ENCODE measurements at places on chromosomes 1 and 21. TPM values are rescaled to one million over a fixed set of nuclear protein-coding genes. Genes with fewer than 3 reads are reported as not detected.

Gene CCDC17
- total RNA-seq, result not detected

Gene NECAP2
- 65.2 TPM for total RNA-seq

Gene KPRP
- total RNA-seq, result not detected

Gene CLEC20A
- not detected for total RNA-seq

Gene ABCA4
- not detected for total RNA-seq

Gene KCNA3
- total RNA-seq, result not detected

Gene TAF12
- 27.3 TPM for total RNA-seq

- no peak for DNase-seq
These were observed 2.2 kb downstream of the NFIA start for GRCh38 chr1:61084491-61085031.

- no peak for DNase-seq
These were observed 239.0 kb upstream of the JUN start for GRCh38 chr1:59022799-59023198.

DNA sequence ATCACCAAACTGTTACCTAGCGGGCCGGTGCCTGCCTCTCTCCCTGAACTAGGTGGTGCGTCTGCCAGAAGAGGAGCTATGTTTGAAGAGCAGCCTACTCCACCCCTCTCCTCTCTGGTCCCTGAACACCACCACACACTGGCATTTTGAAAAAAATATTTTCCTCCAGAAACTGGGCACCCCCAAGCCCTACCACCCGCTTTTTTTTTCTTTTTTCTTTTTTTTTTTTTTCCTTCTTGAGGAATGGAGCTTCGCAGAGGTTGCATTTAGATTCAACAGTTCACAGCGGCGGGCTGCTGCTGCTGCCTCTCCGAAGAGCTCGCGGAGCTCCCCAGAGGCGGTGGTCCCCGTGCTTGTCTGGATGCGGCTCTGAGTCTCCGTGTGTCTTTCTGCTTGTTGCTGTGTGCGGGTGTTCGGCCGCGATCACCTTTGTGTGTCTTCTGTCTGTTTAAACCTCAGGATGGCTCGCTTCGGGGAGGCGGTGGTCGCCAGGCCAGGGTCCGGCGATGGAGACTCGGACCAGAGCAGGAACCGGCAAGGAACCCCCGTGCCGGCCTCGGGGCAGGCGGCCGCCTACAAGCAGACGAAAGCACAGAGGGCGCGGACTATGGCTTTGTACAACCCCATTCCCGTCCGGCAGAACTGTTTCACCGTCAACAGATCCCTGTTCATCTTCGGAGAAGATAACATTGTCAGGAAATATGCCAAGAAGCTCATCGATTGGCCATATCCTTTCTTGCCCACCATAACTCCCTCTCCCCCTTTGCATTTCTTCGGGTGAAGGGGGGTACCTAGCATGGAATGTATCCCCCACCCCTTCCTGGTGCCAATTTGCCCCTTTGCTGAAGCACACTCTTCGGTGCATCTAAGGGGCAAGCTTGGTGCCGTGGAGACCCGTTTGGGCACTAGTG is at the start of gene CACNA1E:
CACNA1E (plus strand) TSS at position 233 of the 911 bp plus-strand sequence; CDS start at position 461, 228 bp downstream.
- DNase-seq, result no peak

DNA sequence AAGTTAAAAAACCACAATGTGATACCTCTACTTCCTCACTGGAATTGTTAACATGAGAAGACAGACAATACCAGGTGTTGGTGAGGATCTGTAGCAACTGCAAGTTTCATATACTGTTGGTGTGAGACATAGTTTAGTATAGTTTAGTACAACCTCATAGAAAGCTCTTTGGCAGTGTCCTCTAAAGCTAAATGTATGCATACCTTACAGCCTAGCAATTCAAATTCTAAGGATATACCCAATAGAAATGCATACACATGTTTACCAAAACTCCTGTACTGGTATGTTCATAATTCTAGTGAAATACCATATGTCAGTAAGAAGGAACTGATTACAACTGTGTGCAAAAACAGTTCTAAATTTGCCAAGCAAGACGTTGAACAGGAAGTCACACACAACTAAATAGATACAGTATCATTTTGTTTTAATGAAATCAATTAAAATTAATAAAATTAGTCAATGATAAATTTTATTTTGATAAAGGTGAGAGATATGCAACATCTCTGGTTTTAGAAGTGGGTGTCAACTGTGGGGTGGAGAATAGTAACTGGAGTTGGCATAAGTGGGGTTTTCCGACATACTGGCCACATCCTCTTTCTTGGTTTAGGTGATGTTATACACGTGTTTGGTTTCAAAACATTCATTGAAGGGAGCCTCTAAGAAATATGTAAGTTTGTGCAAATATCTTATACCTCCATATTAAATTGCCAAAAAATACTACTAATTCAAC is 450.7 kb downstream of the PTPRC start:
- no peak for DNase-seq

GRCh38 chr1:224542783-224543440 is 73.2 kb upstream of the CNIH3 start:
- DNase-seq, result peak; percentile 89

- no peak for DNase-seq
These were observed 487.7 kb downstream of the TTLL7 start for GRCh38 chr1:83511146-83511726.

- no peak for DNase-seq
These were observed 76.6 kb downstream of the ABCA4 start for GRCh38 chr1:94044290-94044790.

GRCh38 chr1:100905181-100905580 is 9.3 kb downstream of the SLC30A7 start:
- DNase-seq, result no peak

GRCh38 chr1:39410915-39411436 is 80.5 kb upstream of the BMP8A start:
- DNase-seq, result peak; percentile 71

DNA sequence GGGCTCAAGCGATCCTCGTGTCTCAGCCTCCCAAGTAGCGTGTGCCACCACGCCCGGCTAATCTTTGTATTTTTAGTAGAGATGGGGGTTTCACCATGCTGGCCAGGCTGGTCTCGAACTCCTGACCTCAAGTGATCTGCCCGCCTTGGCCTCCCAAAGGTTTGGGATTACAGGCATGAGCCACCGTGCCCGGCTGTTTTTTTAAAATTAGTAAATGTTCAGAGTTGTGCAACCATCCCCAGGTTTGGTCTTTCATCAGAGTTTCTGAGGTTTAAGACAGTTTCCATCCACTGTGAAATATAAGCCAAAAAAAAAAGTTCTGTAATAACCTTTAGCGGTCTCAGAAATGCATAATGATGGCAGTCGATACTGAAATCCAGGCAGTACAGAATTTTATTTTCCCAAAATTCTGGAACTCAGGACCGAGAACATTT is 550 bp upstream of the SYT11 start:
- DNase-seq, result no peak

DNA sequence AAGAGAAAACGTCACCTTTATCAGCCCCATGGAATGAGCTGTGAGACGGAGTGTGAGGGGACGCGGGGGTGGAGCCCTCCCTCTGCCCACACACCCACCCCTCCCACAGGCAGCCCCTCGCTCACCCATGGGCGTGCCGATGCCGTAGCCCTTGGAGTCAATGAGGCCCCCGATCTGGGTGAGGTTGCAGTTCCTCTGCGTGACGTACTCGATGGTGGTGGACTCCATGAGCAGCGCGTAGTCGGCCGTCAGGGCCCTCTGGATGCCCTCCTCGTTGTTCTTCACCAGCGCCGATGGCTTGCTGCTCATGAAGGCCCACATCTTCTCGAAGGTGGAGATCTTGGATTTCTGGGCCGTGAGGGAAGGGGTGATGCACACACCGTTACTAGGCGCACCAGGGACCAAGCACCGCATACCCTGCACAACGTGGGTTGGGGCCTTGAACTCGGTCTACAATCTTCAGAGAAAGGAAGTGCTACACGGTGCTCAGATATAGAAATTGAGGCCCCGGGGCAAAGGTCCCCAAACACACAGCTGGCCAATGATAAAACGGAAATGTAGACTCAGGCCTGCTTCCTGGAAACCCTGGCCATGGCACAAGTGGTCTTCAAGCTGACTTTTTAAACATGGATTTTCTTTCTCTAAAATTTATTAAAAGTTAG is 228.2 kb downstream of the GRIK3 start:
- DNase-seq, result no peak

DNA sequence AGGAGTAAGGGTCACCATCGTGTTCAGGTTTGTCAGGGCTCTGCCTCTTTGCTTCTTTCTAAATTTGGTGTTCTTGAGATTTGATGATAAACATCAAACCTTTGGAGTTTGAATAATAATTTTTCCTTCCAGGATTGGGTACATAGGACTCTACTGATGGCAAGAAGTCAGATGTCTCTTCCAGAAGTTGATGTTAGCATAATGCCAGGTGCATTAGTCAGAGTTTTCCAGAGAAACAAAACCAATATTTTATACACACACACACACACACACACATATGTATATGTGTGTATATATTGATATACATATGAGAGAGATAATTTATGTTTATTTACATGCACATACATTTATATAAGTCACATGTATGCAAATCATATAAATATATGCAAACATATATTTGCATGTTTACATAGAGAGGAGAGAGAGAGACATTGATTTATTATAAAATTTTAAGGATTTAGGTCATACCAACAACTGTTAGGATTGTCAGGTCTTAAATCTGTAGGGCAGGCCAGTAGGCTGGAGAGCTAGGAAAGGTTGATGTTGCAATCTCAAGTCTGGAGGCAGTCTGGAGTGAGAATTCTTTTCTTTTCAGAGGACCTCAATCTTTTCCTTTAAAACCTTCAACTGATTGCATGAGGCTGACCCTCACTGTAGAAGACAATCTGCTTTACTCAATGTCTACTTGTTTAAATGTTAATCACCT is 199.2 kb downstream of the HLX start:
- no peak for DNase-seq

- DNase-seq, result no peak
These were observed 99.8 kb downstream of the KAZN start for GRCh38 chr1:14698314-14698713.

GRCh38 chr1:229970714-229971113 is 96.3 kb upstream of the GALNT2 start:
- DNase-seq, result no peak

DNA sequence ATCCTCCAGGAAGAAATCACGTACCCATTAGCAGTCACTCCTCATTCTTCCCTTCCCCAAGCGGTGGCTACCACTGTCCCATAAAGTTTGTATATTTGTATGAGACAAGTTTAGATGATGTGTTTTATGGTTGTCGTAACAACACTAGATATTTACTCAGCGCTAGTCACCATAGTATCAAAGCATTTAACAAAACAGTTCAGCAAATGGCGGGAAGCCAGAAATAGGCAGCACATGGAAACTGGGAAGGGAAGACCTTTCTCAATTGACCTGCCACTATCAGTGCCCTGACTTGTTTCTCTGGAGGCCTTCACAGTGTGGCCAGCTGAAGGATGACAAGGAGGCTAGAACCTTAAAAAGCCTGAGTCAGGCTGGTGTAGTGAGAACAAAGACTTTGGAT is 31.1 kb downstream of the CNST start:
- peak; percentile 48 for DNase-seq

GRCh38 chr1:31445951-31446350 is 32.9 kb downstream of the SERINC2 start:
- no peak for DNase-seq

Measured in Caki2 (cell line).